ENCODE measurements at places on chromosomes 3 and 15.

DNA sequence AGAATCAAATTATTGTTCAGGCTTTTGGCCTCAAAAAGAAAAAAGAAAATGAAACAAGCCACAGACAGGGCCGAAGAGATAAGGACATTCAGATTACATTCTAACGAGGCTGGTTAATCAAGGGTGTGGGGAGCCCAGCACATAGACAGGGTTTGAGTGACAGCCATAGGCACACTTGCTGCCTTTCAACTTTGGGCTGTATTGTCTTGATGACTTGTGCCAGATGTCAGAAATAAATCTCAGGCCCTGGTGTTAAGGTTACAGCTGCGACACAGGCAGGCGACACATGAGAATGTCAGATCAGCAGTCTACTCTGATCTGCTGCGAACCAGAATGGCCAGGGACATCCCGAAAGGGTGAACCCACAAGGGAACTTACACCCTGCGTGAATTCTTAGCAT, 231.2 kb upstream of the ARRDC4 start:
- no peak for DNase-seq

- DNase-seq = no peak
Observed at GRCh38 chr3:106913111-106913698, 464.0 kb upstream of the CCDC54 start.

DNA sequence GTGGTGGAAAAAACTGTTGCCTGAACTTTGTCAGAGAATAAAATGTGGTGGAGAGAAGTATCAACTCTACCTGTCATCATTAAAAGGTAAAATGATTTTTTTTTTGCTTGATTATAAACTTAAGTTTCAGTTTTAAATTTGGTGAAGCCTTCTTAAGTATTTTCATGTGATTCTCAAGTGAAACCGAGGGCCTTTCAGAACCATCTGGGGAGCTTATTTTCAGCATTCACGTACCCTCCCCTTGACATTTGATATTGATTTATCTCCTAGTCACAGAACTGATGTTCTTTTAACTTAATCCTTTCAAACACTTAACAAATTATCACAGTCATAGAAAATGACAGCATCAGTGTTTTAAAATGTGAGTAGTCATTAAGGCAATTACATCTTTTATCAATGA, 38.5 kb downstream of the HPS3 start:
- no peak for DNase-seq

DNA sequence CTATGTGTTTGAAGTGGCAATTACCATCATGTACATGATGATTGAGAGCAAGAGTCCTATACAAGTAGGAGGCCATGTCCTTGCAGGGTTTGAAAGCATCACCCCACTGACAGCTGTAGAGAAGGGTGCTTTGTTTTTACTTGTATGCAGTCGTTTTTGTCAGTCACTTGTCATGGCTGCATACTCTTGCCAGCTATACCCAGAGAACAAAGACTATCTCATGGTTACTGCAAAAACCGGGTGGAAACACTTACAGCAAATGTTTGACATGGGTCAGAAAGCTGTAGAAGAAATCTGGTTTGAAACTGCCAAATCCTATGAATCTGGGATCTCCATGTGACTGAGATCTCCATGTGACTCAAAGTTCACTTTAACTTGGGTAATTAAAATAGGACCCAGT, 6.9 kb upstream of the PSMA4 start:
- no peak for DNase-seq

GRCh38 chr3:194298331-194299227, 52.5 kb downstream of the CPN2 start:
- DNase-seq = no peak

- DNase-seq = peak; percentile 43
Observed at GRCh38 chr3:149936812-149937230, 33.9 kb downstream of the PFN2 start.

GRCh38 chr3:43294975-43295374, 8.6 kb downstream of the SNRK start:
- DNase-seq = no peak

- no peak for DNase-seq
Observed at GRCh38 chr3:148006508-148006907, 597.3 kb downstream of the ZIC1 start.

DNA sequence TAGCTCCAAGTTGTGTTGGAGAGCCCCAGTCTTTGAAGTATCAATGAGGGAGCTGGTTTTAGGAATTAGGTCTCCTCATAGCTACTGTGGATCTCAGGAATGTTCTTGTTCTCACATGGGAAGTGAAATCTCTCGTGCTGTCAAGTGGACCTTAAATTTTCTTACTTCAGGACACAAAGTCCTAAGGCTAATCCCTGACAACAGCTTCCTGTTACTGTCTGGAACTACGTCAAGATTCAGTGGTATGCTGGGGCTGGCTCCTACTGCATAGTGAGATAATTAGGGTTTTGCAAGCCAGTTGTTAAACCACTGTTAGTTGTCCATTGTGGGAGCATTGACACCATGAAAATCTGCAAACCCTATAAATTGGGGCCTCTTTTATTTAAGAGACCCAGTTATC, 22.8 kb downstream of the MESP1 start:
- DNase-seq = no peak

- DNase-seq = no peak
Observed at GRCh38 chr3:47485812-47486211, 10.1 kb upstream of the SCAP start.

DNA sequence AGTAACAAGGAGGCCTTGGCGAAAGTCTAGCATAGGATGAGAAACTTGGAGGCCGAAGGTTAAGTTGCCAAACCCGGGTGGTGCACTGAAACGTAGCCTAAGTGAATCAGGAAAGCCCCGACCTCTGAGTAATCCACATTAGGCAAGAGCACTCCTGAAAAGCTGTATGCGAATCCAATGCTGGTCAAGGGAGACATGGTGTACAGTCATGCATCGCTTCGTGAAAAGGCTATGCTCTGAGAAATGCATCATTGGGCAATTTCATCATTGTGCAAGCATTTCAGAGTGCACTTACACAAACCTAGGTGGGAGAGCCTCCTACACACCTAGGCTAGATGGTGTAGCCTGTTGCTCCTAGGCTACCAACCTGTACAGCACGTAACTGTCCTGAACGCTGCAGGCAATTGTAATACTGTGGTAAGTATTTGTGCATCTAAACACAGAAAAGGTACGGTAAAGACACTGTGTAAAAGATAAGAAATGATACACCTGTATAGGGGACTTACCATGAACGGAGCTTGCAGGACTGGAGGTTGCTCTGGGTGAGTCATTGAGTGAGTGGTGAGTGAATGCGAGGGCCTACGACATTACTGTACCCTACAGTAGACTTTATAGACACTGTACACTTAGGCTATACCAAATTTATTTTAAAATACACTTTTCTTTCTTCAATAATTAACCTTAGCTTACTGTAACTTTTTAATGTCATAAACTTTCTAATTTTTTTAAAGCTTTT, 222.5 kb downstream of the SHQ1 start:
- DNase-seq = no peak

- no peak for DNase-seq
Observed at GRCh38 chr15:60648928-60649679, 170.2 kb upstream of the ICE2 start.

DNA sequence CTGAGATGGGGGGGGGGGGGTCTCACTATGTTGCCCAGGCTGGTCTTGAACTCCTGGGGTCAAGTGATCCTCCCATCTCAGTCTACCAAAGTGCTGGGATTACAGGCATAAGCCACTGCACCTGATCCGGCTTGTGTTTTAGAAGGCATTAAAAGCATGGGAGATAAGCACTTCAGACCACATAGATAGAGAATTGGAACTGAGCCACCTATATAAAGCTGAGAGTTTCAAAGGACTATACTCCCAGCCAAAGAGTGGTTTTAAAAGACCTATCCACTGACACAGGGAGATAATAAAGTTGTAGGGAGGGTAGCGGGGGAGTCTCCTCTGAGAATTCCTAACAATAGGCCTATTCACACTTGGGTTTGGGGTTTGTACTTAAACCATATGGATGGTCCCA, 34.8 kb downstream of the DENND4A start:
- no peak for DNase-seq

- peak; percentile 7 for DNase-seq
Observed at GRCh38 chr3:168467115-168467714, 371.5 kb upstream of the GOLIM4 start.

- no peak for DNase-seq
Observed at GRCh38 chr3:45684327-45684892, 4.8 kb upstream of the SACM1L start.

DNA sequence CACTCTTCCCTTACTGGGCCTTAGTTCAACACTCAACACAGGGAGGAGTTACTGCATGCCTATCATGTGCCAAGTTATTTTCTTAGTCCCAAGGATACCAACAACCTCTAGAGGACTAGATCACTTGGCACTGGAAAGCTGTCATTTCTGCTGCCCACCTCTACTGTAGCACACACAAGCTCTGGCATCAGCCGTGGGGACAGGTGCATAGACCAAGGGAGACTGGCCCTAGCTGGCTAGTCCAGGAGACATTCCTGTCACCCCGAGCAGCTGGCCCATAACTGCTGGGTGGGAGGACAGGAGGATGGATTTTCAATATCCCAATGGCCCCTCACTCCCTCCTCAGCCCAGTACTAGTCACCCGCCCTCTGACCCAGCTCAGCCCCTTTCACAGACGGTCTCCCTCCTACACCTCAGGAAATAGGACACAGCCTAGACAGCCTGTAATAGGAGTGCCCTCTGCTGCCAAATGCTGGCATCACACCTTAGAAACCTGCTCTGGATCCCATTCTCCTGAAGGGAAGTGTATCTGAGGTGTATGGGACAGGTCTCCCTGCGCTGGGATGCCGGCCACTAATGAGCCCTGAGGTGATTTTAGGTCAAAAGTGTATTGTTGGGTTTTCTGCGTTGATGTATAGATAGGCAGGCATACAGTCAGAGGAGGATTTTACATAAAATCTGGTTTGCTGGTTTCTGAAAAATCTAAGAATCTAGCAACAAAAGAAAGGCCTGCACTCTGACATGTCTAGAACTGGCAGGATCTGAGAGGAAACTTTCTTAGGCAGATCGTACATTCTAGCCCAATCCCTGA, 3.4 kb upstream of the DZIP1L start:
- DNase-seq = peak; percentile 21

DNA sequence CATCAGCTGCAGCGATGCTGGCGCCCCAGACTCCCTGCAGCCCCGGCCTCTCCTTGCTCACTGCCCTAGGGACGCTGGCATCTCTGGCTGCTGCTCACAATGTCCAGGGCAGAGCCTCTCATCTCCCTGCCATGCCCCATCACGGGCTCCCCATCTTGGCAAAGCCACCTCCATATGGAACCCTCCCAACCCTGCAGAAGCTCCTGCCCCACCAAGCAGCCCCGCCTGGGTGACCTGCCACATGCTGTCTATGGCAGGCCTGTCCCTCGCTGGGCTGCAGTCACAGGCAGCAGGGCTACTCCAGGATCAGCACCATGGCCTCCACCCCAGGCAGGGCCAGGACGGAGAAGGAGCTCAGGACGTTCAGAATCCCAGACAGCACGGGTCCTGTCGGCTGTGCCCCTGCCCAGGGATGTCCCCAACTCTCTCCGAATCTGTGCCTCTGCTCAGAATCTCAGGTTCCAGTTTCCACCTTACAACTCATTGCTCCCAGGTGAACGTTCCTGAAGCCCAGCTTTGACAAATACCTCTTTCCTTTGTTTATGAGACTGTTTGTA, 58.4 kb downstream of the PLXNA1 start:
- DNase-seq = no peak

GRCh38 chr3:88263417-88264100, 113.8 kb downstream of the C3orf38 start:
- DNase-seq = no peak

GRCh38 chr3:102790747-102791325, 356.0 kb downstream of the ZPLD1 start:
- DNase-seq = no peak

DNA sequence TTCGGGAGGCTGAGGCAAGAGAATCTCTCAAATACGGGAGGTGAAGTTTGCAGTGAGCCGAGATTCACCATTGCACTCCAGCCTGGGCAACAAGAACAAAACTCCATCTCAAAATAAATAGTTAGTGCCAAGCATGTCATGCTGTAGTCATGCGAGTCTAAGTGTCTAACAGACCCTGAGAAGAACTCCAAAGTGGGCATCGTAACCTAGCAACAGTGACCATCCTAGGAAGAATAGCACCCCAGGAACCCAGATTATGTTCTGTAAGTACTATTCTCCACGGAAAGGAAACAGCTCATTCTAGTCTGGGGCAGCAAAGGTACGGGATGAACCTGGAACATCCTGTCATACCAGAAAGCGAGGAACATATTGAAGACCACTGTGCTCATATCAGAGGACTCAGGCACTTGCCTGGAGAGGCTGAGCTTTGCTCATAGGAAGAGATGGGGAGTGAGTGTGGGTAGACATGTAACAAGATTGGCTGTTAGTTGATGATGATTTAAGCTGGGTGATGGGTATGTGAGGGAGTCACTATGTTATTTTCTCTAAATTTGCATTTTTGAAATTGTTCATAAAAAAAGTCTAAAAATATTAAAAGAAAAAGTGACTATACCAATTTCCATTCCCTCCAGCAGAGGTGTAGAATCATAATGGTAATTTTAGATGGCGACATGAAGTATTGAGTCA, 31.7 kb downstream of the BCL2L10 start:
- no peak for DNase-seq

- DNase-seq = no peak
Observed at GRCh38 chr3:18372786-18373405, 52.2 kb downstream of the SATB1 start.

DNA sequence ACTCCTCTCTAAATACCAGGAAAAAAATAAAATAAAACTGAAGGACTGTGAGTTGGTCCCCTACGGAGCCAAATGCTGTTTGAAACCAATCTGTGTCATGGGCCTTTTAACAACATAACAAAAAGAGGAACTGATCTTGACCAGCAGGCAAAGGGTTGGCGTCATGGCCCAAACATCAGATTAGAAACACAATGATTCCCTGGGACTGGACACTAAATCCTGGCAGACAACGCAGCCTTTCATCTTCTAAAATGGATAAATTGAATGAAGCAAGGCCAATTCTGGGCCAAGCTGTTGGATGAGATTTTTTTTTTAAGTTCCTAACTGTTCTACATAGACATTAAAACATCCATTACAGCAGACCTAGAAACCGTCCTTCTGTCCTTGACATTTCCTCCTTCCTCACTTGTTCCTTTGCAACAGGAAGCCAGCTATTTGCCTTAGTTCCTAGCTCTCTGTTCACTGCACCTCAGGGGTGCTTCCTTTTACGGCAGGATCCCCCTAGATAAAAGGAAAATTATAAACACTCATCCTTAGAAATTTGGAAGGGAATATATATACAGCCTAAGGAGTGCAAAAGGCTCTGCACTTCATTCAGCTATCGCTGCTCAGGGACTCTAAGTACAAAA, 21.6 kb upstream of the TAFA4 start:
- no peak for DNase-seq

All from hematopoietic multipotent progenitor cell treated with erythropoietin and hydrocortisone succinate and interleukin-3 and kit ligand, for 17 days (in vitro differentiated cells).